ENCODE measurements at places on chromosomes 16 and 17.

DNA sequence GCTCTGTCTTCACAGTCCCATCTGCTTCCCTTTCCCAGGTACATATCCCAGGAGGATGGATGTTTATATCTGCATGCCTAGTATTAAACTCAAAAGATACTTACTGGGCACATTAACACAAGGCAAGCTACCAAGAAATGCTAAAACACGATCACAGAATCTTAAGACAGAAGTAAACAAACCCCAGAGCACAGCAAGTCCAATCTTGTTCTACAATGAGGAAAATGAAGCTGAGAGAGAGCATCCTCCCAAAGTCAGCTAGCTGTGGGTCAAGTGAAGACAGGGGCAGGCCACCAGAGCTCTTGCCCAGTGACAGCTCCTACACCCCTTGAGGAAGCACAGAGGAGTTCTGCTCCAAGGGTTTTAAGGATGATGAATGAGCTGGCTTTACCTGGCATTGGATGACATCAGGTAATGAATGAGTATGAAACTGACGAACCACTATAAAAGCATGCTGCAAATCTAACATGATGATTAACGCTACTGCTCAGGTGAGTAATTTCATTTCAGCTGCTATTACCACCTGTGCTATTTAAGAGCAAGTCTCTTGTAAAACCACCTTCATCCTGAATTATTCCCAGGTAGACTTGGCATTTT lies 20.3 kb downstream of the XPO6 start:
- DNase-seq, result no peak

GRCh38 chr17:41520821-41521521 lies 2.3 kb upstream of the KRT15 start:
- no peak for DNase-seq

- no peak for DNase-seq
Observed at GRCh38 chr17:50252781-50253180, 21.5 kb upstream of the TMEM92 start.

GRCh38 chr17:2847381-2848333 lies 51.4 kb downstream of the RAP1GAP2 start:
- no peak for DNase-seq

DNA sequence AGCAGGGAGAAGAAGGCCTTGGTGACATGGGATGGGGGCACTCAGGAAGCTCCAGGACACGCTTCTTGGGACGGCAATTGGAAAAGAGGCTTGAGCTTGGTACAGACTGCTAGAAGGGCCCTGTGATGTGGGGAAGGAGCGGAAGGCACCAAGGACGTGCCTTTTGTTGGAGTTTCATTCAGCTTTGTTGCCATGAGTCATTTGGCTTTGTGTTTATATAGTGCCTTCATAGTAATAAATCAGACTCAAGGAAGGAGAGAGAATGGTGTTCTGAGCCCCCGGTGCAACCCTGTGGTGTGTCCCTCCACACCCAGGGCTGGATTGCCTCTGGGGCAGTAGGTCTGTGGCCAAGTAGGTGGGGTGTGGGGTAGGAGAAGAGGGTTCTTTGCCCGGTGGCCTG lies 7.4 kb upstream of the TBX4 start:
- DNase-seq, result no peak

DNA sequence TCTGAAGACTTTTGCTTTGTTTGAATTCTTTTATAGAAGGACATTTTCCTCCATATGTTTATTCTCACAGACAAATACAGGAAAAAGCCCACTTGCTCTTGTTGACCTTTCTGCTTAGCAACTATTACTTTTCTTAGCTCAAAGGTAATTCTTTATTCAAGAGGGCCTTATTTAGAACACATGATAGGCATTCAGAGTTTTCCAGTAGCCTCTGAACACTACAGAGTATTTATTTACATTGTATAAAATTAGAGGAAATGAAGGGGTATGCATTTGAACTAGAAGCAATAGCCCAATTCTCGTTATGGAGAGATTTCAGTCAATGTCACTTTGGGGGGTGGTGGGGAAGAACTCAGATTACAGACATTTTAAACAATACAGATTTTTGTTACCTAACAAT lies 581.7 kb downstream of the KCNJ2 start:
- no peak for DNase-seq

GRCh38 chr17:21374441-21375161 lies 1.6 kb upstream of the KCNJ12 start:
- no peak for DNase-seq

DNA sequence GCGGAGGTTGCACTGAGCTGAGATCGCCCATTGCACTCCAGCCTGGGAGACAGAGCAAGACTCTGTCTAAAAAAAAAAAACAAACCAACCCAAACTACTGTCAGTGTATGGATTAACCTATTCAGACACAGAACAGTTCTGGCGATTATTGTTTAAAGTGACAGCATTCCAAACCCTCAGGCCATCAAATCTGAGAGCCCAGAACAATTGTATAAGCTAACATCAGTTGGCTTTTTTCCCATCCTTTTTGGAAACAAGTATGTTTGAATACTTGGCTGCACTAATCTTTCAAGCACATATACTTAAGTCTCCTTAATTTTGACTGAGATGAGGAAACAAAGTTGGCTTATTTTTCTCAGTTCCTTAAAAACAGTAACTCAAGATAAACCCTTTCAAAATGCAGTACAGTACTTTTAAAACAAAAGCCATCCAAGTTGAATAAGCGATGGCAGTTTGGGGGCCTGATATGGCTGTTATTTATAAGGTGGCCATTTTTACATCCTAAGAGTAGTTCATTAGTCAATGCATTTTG lies 1.4 kb downstream of the ZSWIM7 start:
- DNase-seq, result no peak

DNA sequence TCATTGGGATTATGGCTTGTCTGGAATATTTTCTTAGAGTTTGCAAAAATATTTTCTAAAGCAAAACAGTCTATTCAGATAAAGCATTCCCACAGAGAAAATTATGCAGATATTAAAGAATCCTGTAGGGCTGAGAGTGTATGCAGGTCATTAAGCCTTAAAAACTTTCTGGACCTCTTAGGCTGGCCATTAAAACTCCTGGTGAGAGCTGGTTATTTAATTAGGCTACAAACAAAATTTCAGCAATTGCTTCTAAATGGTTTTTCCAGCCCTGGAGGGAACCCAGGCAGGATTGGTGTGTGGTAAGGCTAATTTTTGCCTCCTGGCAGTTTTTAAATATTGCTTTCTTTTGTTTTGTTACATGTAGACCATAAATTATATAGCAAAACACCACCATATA lies 27.3 kb upstream of the SMG1 start:
- DNase-seq, result no peak

DNA sequence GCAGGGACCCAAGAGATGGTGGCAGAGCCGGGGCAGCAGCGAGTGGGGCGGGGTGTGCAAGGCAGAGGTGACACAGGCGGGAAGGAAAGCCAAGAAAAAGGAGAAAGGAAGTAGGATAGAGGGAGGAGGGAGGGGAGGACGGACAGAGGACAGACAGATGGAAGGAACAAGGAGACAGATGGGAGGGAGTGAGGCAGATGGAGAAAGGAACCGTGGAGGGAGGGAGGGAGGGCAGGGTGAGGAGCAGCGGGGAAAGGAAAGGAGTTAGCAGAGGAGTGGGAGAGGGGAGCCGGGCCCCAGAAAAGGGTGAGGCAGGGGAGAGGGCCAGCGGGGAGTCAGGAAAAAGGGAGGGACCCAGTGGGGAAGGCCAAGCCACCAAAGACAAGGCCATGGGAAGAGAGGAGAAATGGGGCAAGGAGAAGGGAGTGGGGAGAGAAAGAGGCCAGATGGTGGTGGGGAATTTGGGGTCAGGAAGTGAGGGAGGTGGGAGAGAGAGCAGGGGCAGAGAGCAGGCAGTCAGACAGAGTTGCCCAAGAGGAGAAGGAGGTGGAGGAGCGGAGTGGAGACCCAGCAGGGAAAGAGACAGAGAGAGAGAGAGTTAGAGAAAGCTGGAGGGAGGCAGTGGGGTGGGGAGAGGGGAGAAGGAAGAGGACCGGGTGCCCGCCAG lies 13.2 kb upstream of the ASGR1 start:
- no peak for DNase-seq

- no peak for DNase-seq
Observed at GRCh38 chr17:72119077-72119872, 1.5 kb upstream of the SOX9 start.

- DNase-seq, result no peak
Observed at GRCh38 chr16:16101585-16101984, 121.7 kb downstream of the ABCC6 start.

All from epithelial cell of proximal tubule (primary cell).